Activated CD8-positive, alpha-beta memory T cell treated with anti-CD3 and anti-CD28 coated beads for 1 hour (primary cell): ENCODE measurements at places on chromosomes 2 and 18.

DNA sequence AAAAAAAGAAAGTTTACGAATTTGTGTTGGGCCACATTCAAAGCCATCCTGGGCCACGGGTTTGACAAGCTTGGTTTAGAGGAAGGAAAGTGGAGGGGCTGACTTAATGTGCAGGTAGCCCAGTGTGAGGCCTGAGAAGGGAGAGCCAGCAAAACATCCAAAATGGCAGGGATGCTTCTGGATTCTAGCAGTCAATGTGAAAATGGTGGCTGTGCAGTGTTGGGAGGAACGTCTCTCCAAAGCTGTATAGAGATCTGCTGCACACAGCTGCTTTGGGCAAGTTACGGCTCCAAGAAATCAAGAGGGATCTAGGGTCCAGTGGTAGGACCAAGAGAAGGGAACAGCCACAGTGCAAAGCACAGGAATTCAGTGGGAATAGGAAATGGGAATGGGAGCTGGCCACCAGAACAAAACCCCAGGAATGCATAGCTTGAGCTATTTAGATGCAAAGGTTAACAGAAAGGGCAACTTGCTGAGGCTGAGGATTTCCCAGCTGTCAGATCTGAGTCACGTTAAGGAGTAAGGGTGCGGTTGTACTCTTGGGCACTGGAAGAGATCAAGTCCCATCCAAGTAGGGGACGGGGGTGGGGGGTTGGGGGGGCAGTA is 70.6 kb downstream of the B3GNT2 start:
- DNase-seq, result no peak

DNA sequence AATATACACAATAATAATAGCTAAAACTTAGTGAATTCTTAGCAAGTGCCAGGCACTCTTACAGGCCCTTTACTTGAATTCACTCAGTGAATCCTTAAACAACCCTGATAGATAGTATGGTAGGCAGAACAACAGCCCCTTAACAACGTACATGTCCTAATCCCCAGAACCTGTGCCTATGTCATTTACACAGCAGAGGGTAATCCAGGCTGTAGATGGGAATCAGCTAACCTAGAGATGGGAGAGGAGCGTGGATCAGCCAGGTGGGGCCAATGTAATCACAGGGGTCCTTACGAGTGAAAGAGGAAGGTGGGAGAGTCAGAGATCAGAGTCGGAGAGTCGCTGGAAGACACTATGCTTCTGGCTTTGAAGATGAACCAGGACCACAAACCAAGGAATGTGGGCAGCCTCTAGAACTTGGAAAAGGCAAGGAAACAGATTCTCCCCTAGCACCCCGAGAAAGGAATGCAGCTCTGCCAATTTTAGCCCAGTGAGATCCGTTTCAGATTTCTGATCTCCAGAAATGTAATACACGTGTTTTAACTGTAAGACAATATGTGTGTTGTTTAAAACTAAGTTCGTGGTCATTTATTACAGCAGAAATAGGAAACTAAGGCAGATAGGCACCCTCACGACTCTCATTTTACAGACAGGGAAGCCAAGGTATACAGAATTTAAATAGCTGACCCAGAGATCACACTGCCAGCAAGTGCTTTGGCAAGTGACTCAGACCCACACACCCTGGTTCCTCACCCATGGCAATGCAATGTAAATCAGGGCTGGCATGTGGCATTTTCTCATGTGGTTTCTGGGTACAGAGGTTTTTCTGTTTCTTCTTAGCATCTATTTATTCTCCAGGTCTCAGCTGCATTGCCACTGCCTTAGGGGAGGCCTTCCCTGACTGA is 68.9 kb downstream of the DOCK10 start:
- DNase-seq, result no peak

DNA sequence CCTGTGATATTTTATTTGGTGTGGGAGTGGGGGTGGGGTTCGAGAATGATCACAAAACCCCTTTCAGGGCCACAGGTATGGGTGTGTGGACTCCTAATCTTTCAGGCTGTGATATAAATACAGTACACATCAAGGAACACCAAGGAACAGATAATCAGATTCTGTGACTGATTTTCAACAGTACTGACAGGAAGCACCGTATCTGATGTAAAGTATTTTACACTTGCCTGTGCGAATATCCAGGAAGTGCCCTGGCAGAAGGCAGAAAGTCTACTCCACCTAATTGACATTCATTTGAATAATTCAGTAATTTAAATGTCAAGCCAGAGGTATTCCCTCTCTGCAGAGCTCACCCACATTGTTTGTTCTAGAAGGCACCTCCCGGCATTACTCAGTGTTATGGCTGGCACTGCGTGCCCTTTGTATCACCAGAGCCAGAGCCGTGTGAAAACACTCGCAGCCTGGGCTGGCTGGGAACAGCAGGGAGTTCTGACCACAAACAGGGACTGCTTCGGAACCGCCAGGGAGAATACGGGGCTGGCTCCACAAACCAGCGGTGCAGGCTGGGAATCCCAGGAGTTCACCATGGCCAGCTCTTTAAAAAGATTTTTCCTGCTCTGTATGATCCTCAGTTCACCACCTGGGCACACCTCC is 91.8 kb downstream of the ACVR1 start:
- DNase-seq, result no peak

DNA sequence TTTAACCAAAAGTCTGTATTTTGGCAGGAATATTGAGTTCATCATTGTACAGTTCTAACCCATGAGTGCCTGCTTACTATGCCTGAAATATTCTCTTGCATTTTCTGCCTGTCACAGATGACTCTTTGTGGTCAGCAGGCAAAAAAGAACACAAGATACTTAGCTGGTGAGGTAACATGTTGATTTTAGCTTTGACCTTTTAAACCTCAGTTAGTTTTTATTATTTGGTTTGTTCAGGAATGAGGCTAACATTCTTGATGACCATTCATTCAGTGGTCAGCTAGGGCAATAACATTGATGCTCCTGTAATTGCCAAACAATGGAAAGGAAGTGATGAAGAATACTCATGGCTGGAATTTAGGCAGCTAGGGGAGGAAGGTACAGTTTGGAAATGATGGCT is 491.2 kb downstream of the PIK3C3 start:
- no peak for DNase-seq

DNA sequence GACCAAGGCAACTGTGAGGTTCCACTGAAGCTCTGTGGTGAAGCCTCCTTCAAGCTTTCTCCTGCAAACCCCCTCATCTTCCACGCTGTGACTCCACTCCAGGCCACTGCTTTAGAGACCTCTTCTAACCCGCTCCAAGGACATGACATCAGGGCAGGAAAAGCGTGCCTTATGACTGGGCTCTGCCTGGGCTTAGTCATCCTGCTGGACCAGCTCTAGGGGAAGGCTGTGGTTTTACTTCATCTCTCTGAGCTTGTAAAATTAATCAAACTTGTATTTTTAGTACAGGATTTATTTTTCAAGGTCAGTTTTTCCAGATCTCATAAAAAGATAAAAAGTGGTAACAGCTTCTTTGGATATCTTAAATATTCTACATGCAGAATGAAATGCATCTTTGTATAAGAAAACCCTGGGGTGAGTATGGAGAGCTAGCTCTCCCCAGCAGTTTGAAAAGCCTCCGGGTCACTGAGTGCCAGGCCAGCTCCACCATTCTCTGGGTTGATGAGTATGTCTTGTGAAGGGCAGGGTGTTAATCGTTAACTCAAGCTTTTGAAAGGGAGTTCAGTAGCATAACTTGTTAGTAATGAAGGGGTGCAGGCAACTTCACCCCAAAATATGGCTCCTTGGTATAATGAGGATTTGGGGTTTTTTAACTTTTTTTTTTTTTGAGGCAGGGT is 33.1 kb upstream of the YPEL5 start:
- no peak for DNase-seq

- no peak for DNase-seq
These were observed 24.5 kb upstream of the SMAD7 start for GRCh38 chr18:48975120-48975816.

GRCh38 chr18:9281780-9282179 is 52.8 kb upstream of the TWSG1 start:
- no peak for DNase-seq

GRCh38 chr2:71101656-71102055 is 28.4 kb downstream of the MCEE start:
- DNase-seq, result no peak

- DNase-seq, result no peak
These were observed 352.6 kb downstream of the SS18 start for GRCh38 chr18:25737710-25738311.

GRCh38 chr18:10514082-10514481 is 11.7 kb upstream of the NAPG start:
- DNase-seq, result no peak

GRCh38 chr2:100733391-100734187 is 86.3 kb upstream of the NPAS2 start:
- no peak for DNase-seq

- no peak for DNase-seq
These were observed 19.4 kb downstream of the ZNF516 start for GRCh38 chr18:76475450-76476194.

- DNase-seq, result peak; percentile 24
These were observed 76.0 kb downstream of the CD28 start for GRCh38 chr2:203782262-203782976.

- no peak for DNase-seq
These were observed 643.3 kb downstream of the SOCS6 start for GRCh38 chr18:70931942-70932814.

GRCh38 chr2:223046470-223047040 is 5.4 kb upstream of the KCNE4 start:
- DNase-seq, result no peak

GRCh38 chr2:222810044-222810443 is 50.8 kb upstream of the ACSL3 start:
- no peak for DNase-seq

GRCh38 chr2:168694866-168695265 is 107.6 kb upstream of the NOSTRIN start:
- no peak for DNase-seq

DNA sequence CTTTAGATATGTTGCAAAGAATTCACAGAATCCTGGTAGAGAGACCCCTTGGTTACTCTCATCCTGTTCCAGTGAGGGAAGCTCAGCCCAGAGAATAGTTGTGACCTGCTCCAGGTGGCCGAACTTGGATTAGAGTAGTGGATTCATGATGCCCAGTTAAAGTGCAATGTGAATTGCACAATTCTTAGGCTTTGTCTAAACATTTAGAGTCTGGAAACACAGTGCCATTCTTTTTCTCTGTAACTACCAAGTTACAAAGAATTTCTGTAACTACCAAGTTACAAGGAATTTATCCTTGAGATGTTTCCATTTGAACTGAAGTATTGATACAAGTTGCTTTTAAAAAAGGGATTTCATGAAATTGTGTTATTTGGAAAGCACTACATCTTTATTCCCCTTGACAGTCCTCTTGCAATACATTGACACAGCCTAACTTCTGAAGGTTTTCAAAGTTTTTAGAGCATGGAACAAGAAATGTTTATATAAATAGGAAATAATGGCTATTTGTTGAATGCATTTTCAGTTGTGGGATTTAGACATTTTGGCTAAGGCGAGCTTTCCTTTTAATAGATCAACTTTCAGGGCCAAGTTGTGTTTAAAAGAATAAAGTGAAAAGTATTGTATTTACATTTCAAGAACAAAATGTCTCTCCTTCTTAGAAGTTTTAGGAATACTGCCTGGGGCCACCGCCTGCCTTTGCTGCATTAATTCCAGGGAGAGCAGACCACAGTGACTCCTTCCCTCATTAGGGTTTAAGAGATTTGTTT is 315.0 kb downstream of the LPIN1 start:
- DNase-seq, result no peak

GRCh38 chr18:41881285-41881684 is 73.7 kb upstream of the PIK3C3 start:
- no peak for DNase-seq

DNA sequence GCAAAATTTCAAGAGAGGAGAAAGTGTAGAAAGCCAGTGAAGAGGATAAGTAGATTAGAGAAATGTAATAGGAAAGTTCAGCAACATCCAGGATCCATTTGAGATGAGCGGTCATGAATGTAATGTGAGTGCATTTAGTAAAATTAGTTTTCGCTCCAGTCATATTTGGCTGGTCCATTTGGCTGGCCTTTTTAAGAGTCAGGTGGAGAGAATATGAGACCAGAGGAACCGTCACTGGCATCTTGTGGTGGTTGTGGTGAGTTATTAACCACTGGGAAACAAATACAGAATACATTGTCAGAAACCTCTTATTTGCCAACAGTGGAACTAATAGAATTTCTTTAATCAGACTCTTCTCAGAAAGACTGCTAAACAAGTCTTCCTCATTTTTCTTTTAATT is 1064.3 kb upstream of the CDH2 start:
- no peak for DNase-seq

DNA sequence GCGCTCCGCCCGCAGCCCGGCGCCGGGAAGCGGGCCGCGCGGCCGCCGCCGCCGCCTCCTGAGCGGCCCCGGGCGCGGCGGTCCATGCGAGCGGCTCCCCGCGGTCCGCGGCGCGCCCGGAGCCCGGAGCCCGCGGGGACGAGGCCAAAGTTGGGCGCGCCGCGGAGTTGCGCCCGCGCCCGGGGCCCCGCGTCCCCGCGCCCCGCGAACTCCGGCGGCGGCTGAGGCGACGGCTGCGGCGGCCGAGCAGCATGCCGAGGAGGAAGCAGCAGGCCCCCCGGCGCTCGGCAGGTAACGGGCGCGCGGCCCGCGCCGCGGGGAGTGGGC is 992 bp downstream of the TSHZ1 start:
- DNase-seq, result no peak

GRCh38 chr2:52536929-52537460 is 1230.6 kb upstream of the CHAC2 start:
- DNase-seq, result no peak

- no peak for DNase-seq
These were observed 46.7 kb downstream of the PUM2 start for GRCh38 chr2:20303966-20304365.

- DNase-seq, result no peak
These were observed 75.8 kb downstream of the NRP2 start for GRCh38 chr2:205758051-205758450.

GRCh38 chr18:11807233-11807632 is 44.0 kb upstream of the CHMP1B start:
- no peak for DNase-seq

- DNase-seq, result no peak
These were observed 136.2 kb upstream of the ARHGAP28 start for GRCh38 chr18:6593142-6593885.

DNA sequence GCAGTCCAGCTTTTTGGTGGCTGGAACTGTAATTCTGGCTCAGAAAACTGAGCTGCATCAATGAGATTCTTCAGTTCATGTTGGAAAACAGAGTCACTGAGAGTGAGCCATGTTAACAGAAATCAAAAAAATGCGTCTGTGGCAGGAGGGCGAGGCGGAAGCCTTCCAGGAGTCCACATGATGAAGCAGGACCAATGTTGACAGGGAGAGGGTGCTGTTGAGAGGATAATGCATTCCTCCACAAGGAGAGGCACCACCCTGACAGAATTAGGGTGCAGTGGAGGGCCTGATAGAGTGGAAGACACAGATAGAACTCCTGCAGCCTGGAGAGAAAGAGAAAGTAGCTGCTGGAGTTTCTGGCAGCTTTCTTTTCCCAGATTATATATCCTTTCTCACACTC is 111.5 kb downstream of the MGAT5 start:
- no peak for DNase-seq

GRCh38 chr2:42764096-42764495 is at the start of gene OXER1:
OXER1 (minus strand) TSS chr2:42764135; CDS start chr2:42764062, 73 bp downstream.
- no peak for DNase-seq
